ENCODE measurements at places on chromosomes 7 and 10. TPM values are rescaled to one million over a fixed set of nuclear protein-coding genes. Genes with fewer than 3 reads are reported as not detected.

Gene TEX36
- total RNA-seq: not detected

Gene SLC16A9
- 0.05 TPM for total RNA-seq

GRCh38 chr7:50246551-50246950 is 58.0 kb upstream of the IKZF1 start:
- no peak for DNase-seq

DNA sequence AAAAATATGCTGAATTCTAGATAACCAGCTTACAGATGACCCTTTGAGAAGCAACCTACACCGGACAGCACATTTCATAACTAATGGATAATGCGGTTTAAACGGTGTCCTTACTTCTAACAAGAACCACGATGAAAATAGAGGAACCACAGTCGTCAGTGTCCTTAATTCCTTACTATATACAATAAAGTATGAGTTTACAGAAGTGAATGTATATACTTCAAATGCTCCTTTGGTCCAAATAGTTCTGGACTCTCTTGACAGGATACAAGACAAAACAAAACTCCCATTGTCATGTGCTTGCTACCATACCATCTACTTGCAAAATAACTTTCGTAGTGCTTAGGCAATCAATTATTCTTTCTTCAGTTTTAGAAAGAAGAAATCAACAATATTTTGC is 2.4 kb downstream of the NAMPT start:
- no peak for DNase-seq

- no peak for DNase-seq
These were observed 22.5 kb downstream of the ARL4A start for GRCh38 chr7:12709726-12710502.
